Tongue (tissue), 3 donors: ENCODE measurements at places on chromosomes 3 and 15. TPM values are rescaled to one million over a fixed set of nuclear protein-coding genes. Genes with fewer than 3 reads are reported as not detected.

FOXL2 gene
- total RNA-seq: 0.41 TPM

PCCB gene
- total RNA-seq: 43.9 TPM

DNA sequence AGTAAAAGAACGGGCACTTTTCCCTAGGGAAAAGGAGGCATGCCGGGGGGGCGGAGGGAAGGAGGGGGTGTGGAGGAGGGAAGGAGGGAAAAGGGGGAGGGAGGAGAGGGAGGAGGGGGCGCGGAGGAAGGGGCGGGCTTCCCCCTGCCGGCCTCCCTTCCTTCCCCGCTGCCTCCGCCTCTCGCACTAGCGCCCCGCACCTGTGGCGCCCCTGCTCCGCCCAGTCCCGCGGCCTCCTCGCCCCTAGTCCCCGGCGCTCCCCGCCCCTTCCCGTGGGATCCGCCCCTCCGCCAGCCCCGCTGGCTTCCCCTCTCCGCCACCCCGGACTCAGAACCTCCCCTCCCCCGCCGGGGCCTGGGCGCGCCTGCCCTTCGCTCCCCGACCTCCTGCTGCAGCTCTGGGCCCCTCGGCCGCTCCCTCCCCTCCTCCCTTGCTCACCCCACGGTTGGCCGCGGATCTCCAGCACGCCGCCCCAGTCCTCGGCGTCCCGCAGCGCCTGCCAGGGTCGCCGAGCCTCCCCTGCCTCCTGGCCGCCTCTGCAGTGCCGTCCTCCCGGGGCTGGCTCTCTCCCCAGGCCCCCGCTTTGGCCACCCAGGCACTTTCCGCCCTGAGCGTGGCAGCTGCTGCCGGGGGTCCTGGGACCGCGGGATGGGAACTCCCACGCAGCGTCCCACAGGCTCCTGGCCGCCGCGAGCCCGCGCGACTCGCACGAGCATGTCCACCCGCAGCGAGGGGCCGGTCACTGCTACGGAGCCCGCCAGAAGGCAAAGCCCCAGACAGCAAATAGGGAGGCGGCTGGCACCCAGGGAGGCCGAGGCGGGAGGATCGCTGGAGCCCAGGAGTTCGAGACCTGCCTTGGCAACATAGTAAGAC lies 147.4 kb downstream of the TJP1 start:
- peak; percentile 74 for DNase-seq

DNA sequence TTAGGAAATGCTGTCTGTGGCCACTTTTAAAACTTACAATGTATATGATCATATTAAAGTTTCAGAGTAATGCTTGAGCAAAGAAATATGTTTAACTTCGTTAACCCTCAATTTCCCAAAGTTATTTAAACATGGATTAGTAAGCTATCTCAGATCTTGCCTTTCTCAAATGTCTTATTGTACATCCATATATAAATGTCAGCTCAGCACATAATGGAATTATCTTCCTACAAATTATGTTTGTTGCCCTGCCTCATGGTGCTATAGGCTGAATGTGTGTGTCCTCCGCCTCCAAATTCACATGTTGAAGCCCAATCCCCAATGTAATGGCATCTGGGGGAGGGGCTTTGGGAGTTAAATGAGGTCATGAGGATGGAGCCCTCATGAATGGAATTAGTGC lies 200.3 kb downstream of the MINAR1 start:
- no peak for DNase-seq

GRCh38 chr15:62421289-62421688 lies 256.2 kb upstream of the C2CD4B start:
- no peak for DNase-seq

DNA sequence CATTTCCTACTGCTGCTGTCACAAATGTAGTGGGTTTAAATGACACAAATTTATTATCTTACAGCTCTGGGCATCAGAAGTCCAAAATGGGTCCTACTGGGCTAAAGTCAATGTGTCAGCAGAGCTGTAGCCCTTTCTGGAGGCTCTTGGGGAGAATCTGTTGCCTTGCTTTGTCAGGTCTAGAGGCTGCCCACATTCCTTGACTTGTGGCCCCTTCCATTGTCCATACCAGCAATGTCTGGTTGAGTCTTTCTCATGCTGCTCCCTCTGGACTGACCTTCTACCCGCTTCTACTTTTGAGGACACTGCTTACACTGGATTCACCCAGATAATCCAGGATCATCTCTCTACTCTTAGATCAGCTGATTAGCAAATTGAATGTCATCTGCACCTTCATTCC lies 3.0 kb downstream of the IL12A start:
- no peak for DNase-seq

GRCh38 chr3:140097874-140098635 lies 163.1 kb downstream of the CLSTN2 start:
- DNase-seq: no peak

DNA sequence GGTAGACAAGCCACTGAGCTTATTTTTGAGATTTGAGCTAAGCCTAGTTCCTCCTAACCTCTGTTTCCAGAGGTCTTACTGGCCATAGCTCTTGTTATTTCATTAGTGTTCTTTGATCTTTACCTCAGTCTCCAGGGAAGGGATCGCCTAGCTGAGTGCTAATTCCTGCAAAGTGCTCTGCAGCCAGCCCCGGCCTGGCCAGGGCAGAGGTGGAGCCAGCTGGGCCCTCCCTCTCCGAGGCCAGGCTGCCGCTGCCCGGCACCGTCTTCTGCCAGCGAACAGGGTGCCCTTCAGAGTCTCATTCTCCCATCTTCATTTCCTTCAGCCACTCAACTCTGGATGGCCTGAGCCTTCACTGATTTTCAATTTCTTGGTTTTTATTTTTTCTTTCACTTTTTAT lies 19.7 kb downstream of the FAN1 start:
- DNase-seq: no peak

DNA sequence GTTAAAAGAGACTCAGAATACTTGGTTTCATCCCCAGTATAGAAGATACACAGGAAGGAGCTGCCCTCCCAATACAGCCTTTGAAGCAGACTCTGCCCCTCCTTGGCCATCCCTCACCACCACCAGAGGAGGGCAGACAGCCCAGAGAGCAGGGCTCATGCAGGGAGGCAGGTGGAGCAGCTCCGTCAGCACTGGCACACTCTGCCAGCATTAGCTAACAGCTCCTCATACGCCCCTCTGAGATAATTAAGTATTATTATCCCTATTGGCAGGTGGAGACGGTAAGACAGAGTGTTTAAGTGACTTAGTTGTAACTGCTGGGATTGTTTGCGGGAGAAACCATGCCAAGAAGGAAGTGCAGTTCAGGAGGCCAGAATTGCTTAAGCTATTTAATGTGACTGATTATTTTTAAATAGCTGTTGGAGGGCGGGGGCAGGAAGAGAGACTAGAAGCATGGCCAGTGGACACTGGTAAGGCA lies 434.0 kb downstream of the EPHB1 start:
- DNase-seq: peak; percentile 60

GRCh38 chr3:114858329-114858728 lies 288.8 kb downstream of the ZBTB20 start:
- no peak for DNase-seq
